ENCODE measurements at places on chromosomes 3 and 15. TPM values are rescaled to one million over a fixed set of nuclear protein-coding genes. Genes with fewer than 3 reads are reported as not detected.

TRAIP gene
- 5.7 TPM for polyA plus RNA-seq

- DNase-seq, result no peak
These were observed 123.0 kb downstream of the EDEM1 start for GRCh38 chr3:5310509-5310908.

GRCh38 chr3:137771401-137772213 is 7.5 kb downstream of the SOX14 start:
- no peak for DNase-seq

TPRG1 gene
- 0.21 TPM for polyA plus RNA-seq

- DNase-seq, result no peak
These were observed 10.9 kb downstream of the RMDN3 start for GRCh38 chr15:40743921-40744814.

- DNase-seq, result peak; percentile 86
These were observed at the start of gene SLC30A4 for GRCh38 chr15:45522328-45523165. Gene SLC30A4, minus strand, starts transcription at chr15:45522755. Its CDS starts 401 bp downstream, at chr15:45522354.

- no peak for DNase-seq
These were observed 200.7 kb upstream of the TTC14 start for GRCh38 chr3:180401226-180401625.

DNA sequence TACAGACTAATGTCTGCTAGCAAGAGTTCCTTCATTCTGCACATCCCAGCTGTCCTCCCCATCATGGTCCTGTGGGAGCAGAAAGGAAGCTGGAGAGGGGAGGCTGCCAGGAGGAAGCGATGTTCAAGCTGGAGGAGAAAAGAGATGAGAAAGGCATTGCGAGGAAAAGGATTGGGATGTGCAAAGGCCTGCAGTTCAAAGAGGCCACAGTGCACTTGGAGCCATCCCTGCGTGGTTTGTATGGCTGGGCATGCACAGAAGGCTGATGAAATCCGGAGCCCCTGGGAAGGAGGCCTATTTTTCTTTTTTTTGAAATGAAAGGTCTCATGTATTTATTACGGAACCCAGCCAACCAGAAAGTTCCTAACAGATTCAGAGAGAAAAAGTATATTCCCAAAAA is 22.8 kb downstream of the AMOTL2 start:
- DNase-seq, result no peak

GRCh38 chr15:94235646-94236045 is 4.3 kb downstream of the MCTP2 start:
- no peak for DNase-seq

- DNase-seq, result no peak
These were observed 28.4 kb upstream of the EPHB3 start for GRCh38 chr3:184532940-184533732.

CHST13 gene
- 0.09 TPM for polyA plus RNA-seq

DNA sequence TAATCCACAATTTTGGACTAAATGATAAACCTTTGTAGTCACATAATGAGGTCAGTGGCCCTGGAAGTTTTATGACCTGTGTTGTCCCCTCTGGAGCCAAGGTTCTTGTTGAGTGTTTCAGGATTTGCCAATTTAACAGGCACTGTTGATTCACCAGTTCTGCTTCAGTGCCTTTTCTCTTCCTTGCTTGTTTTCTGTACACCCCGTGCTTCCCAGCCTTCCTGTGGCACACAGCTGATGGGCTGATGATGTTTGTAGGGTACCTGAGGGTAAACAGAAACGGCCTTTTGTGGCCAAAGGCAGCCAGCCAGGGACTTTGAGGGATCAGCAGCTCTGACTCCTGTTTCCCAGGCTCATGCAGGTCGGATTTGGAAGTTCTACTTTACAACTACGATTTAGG is 13.3 kb downstream of the GYG1 start:
- DNase-seq, result no peak

- DNase-seq, result no peak
These were observed 100.3 kb downstream of the APBA2 start for GRCh38 chr15:28986108-28986507.

STRA6 gene
- not detected for polyA plus RNA-seq

NTRK3 gene
- polyA plus RNA-seq, result not detected

DNA sequence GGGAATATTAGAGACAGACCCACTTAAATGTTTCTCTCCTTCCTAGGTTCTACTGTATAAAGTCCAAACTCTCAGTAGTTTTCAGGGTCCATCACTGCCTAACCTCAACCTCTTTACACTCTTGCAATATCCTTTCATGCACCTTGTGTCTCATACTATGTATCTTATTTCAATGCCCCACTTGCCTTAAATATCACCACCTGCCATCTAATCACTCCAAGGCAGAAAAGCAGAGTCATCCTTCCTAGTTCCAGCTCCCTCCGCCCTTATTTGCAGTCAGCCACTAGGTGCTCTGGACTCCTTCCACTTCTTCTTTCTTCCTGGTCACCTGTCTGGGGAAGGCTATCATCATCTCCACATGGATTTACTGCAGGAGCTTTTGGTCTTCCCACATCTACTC is 322.0 kb downstream of the MFSD1 start:
- DNase-seq, result no peak

SLC41A3 gene
- 33.5 TPM for polyA plus RNA-seq

- no peak for DNase-seq
These were observed 164.8 kb upstream of the BHLHE40 start for GRCh38 chr3:4814305-4814903.

STRC gene
- polyA plus RNA-seq, result 1.7 TPM

GOLGA6L6 gene
- polyA plus RNA-seq, result not detected

- no peak for DNase-seq
These were observed 22.8 kb downstream of the SLC12A6 start for GRCh38 chr15:34314491-34315490.

- DNase-seq, result no peak
These were observed 17.8 kb downstream of the UBXN7 start for GRCh38 chr3:196414469-196414868.

C2CD4B gene
- polyA plus RNA-seq, result not detected

MAN2A2 gene
- 234 TPM for polyA plus RNA-seq

DNA sequence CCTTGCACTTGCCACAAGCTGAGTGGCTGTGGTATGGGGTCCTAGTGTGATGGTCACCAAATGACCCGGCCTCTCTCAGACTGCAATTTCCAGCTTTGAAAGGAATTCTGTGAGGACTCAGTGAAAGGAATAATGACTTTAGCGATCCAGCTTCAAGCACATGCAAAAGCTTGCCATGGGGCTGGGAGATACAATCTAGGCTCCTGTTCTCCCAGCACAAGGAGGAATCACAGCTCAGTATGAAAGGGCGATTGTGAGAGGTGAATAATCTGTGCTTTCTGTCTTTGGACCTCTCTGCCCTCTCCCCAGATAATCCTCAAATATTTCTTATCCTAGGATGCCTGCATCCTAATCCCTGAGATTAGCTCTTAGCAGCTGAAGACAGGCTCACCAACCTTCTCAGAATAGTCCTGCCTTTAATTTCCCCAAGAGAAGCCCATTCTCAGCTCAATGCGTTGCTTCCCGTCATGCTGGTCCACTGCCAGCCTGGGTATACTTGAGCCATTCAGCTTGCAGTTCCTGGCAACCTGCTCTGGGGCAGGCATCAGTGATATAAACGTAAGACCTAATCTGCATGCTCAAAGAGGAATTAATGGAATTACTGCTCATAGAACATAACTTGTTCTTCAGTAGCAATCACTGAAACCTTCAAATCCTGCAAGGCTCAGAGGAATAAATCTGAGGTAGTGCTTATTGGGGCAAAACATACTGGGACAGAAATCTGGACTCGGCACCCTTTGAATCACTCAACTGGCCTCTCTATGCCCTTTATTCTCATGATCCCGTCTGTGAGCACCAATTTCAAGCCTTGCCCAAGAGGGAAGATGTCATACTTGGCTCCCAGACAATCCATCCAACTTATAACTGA is 15.1 kb downstream of the TLNRD1 start:
- no peak for DNase-seq

MGLL gene
- polyA plus RNA-seq, result 1.7 TPM

TMIE gene
- not detected for polyA plus RNA-seq

CFAP161 gene
- polyA plus RNA-seq, result not detected

GRCh38 chr3:98130421-98130820 is at the start of gene OR5H1:
Gene OR5H1, plus strand, starts transcription at chr3:98130721. Its CDS starts 1,977 bp downstream, at chr3:98132698.
- DNase-seq, result no peak

ZKSCAN7 gene
- 2.9 TPM for polyA plus RNA-seq

GRCh38 chr3:135181408-135181807 is 386.3 kb downstream of the EPHB1 start:
- DNase-seq, result no peak

DNA sequence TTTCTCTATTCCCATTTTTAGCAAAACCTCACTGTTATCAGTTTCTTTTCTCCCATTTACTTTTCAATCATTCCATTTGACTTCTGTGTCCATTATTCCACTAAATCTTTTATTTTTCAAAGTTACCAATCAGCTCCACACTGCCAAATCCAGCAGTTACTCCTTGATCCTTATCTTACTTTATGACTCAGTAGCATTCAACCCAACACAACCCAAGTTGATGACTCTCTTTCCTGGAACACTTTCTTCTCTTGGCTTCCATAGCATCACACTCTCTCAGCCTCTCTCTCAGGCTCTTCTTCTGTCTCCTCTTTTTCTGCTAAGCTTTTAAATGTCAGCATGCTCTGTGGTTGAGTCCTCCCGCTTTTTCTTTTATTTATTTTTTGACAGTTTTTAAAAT is 36.3 kb downstream of the RASGRP1 start:
- no peak for DNase-seq

HYAL1 gene
- not detected for polyA plus RNA-seq

DNA sequence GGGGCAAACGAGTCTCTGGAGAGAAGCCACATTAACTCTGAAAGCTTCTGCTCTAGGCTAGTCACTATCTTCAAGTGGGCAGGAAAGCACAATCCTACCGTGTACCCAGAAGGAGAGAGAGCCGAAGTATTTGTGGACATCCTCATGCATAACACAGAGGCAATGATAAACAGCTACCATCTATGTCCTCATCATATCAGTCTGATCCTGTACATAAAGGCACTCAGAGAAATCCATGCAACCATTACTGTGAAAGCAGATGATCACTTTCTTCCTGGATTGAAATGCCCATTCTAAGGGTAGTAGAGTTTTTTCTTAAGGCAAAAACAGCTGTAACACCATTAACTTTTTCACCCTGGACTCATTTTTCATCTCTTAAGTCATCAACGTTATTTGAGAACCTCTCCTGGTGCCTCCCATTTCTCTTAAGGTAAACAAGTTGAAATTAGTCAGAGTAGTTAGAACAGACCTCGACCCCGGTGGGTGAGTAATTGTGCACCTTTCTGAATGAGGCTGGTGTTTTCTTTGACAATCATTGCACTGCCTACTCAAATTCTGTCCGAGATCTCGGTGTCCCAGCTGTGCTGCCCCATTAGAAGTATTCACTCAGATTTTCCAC is 327.4 kb downstream of the SHQ1 start:
- DNase-seq, result no peak

DNA sequence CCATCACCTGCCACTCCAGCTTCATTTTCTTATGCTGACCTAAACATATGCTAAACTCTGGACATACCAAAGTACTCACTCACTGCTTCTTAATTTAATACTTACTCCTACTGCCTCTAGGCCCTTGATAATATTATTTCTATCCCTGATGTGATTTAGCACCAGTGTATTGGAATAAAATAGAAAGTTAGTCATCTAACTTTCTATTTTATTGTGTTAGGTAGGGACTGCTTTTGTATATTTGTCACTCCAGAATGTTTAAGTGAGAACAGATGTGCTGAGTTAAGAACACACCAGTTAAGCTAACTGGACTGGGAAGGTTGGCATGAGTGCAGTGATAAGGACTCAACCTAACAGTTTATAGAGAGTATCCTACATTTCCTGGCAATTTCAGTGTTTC is 6.5 kb upstream of the CLDN16 start:
- no peak for DNase-seq

PIK3CB gene
- polyA plus RNA-seq, result 6.3 TPM

DNA sequence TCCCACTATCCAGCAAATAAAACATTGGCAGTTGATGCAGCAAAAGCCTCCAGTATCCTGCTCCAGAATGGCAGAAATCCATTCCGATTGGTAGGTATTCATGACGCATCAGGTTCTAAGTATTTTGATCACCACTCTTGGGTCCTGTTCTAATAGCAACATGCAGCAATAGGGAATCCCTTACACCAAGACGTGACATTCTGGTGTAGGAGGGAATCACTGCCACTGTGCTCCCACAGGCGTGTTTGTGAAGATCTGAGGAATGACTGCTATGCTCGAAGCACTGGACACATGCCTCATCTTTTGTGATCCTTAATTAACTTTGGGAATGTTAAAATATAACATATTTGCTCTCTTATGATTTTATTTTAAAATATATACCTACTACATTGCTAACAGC is 552.9 kb downstream of the MECOM start:
- DNase-seq, result no peak

- no peak for DNase-seq
These were observed 131.8 kb downstream of the MDFIC2 start for GRCh38 chr3:70180664-70181063.

GRCh38 chr3:111723293-111724215 is 128.4 kb upstream of the ZBED2 start:
- no peak for DNase-seq
